Stimulated activated CD4-positive, alpha-beta T cell treated with anti-CD3 and anti-CD28 coated beads, TNF-alpha, amount 100 ng/mL, for 24 hours (primary cell): ENCODE measurements at places on chromosomes 12 and 14.

GRCh38 chr14:75340921-75341320 is 62.3 kb downstream of the FOS start:
- DNase-seq = no peak

DNA sequence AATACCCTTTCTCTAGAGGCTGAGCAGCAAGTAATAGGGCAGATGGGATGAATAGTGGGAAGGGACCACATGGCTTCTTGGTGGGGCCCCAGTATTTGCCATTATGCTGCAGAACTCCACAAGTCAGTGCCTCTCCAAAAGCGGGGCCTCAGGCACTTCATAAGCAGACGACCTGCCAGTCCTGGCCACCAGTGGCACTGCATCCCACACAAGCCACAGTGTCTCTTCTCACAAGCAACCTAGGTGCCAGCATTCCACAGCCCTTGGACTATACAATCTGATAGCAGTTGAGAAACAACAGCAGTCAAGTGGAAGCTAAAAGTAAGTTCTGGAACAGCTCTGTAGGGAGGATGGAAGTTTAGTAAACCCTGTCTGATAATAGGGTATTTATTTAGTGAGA is 4.2 kb upstream of the SLC8A3 start:
- DNase-seq = no peak

- no peak for DNase-seq
These were observed 611.3 kb upstream of the TMEM132C start for GRCh38 chr12:127655691-127656090.

- DNase-seq = no peak
These were observed 101.7 kb downstream of the ZFP36L1 start for GRCh38 chr14:68691031-68691791.
